ENCODE measurements at places on chromosomes 4 and X.

DNA sequence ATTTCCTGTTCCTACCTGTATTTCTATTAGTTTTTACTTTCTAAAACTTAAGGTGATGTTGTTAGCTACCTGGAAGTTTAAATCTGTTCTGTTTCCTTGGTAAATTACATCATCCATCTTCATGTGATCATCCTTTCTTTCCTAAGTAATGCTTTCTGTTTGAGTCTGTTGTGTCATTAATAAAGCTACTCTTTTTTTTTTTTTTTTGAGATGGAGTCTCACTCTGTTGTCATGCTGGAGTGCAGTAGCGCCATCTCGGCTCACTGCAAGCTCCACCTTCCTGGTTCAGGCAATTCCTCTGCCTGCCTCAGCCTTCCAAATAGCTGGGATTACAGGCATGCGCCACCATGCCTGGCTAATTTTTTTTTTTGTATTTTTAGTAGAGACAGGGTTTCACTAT is 73.3 kb downstream of the FIP1L1 start:
- no peak for DNase-seq

GRCh38 chr4:81343536-81343935 is 128.2 kb downstream of the RASGEF1B start:
- DNase-seq, result no peak

- DNase-seq, result no peak
Measured at GRCh38 chr4:67286724-67287123, 258.6 kb downstream of the CENPC start.

DNA sequence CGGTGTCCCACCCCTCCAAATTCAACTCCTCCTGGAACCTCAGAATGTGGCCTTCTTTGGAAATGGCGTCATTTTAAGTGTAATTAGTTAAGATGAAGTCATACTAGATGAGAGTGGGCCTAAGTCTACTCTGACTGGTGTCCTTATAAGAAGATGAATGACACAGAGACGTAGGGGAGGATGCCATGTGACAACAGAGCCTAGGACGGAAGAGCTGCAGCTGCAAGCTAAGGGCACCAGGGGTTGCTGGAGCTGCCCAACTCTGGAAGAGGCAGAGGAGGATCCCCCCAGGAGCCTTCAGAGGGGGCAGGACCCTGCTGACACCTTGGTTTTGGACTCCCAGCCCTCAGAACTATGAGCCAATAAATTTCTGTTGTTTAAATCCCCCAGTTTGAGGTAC is 115.1 kb downstream of the STK32B start:
- DNase-seq, result no peak

DNA sequence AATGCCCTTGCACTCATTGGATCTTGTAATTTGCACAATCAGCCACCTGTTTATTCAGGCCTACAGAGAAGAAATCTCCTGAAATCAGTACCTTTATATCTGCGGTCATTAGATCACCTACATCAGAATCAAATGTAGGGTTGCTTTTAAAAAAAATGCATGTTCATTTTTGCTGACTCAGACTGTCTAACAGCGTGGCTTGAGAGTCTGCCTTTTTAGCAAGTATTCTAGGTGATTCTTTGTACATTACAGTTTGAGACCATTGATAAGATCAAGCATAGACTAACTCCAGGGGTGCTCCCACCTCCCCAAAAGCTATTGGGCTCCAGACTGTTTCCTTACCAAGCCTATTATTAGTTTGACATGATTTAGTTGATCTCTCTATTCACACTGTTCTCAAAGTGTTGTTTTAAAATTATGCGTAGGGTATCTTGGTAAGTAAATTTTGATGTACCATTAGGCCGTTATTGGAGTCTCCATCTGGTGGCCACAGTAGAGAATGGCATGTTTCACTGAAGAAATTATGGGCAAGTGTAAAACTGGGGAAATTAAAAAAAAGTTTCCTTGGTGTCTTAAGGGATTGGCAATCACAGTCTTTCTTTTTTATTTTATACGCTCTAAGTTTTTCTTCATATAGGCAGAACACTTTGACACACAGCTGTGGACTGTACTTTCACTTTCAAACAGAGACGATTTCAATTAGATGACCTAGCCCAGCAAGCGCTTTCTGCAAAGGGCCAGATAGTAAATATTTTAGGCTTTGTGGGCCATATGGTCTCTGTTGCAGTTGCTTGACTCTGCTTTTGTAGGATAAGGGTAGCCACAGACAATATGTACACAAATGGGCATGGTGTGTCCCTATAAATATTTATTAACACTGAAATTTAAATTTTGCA is 33.7 kb upstream of the MSL3 start:
- no peak for DNase-seq

- no peak for DNase-seq
Measured at GRCh38 chr4:147370473-147370872, 110.4 kb upstream of the EDNRA start.

DNA sequence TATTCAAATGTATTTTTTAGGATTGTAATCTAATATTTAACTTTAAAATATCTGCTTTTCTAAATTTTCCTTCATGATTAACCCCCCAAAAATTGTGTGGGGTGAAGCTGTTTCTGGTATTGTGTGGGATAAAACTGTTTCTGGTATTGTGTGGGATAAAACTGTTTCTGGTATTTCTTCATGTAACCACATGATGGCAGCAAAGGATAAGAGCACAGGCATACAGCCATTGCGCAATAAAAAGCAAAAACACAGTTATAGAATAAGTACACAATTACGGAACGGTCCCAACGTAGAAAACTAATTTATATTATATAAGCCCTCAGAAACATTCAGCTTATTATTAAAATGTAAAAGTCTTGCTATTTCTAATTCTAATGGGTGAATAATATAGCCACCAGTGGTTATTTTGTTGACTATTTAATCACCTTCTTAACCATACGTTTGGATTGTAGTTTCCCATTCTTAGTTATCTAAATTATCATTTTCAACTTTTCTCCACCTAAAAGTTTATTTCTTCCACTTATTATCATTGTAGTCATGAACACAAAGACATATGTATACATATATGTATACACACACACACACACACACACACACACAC is 333.9 kb upstream of the FSTL5 start:
- DNase-seq, result no peak

DNA sequence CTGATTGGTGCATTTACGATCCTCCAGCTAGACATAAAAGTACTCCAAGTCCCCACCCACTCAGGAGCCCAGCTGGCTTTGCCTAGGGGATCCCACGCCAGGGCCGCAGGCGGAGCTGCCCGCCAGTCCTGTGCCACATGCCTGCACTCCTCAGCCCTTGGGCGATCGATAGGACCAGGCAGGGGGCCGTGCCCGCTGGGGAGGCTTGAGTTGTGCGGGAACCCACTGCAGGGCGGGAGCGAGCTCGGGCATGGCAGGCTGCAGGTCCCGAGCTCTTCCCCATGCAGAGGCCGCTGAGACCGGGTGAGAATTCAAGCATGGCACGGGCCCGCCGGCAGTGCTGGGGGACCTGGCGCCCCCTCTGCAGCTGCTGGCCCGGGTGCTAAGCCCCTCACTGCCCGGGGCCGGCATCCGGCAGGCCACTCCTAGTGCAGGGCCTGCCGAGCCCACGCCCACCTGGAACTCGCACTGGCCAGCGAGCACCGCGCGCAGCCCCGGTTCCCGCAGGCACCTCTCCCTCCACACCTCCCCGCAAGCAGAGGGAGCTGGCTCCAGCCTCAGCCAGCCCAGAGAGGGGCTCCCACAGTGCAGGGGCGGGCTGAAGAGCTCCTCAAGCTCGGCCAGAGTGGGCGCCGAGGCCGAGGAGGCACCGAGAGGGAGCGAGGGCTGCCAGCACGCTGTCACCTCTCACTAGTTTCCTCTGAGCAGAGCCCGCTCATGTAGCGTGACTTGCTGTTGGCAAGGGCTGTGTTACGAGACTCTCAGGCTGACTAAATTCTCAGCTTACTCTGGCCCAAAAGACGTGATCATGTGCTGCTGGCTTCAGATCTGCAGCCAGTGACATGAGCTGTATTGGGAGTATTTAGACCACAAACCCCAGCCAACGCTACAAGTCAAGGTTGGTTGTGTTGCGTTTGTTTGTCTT is 87.5 kb downstream of the TRAPPC11 start:
- no peak for DNase-seq

DNA sequence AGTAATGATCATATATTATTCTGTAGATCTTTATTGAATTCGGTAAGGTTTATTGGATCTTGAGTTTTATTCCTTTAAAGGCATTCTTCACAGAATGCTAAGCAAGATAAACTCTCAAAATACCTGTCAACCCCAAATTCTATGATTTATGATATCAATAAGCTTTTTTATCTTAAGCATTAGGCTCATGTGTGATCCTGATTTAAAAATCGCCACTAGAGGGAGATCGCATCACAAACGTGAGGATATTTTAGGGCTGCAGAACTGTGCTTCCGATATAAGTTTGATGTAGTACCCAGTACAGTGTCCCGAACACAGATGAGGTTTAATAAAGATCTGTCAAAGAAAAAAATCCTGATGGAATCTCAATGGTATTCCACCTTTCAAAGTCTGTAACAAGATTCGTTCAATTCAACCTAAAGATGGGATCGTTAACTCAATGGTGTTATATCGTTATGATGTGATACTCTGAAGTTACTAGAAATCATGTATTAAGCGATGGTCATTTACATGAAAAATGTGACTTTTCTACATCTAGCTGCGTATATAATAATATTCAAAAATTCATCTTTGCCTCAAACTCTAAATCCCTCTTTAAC is 169.0 kb downstream of the CORIN start:
- DNase-seq, result no peak

- DNase-seq, result no peak
Measured at GRCh38 chr4:151251603-151252304, 25.2 kb upstream of the PRSS48 start.

DNA sequence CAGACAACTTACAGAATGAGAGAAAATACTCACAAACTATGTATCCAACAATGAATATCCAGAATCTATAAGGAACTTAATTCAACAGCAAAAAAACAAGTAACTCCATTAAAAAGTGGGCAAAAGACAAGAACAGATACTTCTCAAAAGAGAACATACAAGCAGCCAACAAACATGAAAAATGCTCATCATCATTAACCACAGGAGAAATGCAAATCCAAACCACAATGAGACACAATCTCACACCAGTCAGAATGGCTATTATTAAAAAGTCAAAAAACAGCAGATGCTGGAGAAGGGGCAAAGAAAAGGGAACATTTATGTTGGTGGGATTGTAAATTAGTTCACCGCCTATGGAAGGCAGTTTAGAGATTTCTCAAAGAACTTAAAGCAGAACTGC is 150.3 kb downstream of the FGF16 start:
- no peak for DNase-seq
